NCI-H187 (cell line): ENCODE measurements at places on chromosomes 12 and 14.

GRCh38 chr12:116236148-116236731, 41.3 kb downstream of the MED13L start:
- no peak for DNase-seq

DNA sequence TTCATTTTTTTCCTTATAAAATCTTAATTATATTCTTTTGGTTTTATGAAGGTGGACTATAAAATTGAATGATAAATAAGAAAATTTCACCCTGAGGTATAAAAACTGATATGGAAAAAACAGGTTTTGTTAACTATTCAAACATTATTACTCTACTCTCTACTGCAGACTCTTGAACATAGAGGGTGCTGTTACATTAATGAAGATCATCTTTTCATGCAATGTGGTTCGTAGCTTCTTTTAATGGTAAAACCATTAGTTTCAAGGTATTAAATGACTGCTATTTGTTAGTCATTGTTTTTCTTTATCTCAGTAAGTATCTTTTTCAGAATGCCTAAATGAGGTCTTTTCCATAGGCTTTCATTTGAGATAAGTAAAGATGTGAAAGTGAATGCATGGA, 510.4 kb downstream of the SLC16A7 start:
- DNase-seq: no peak

DNA sequence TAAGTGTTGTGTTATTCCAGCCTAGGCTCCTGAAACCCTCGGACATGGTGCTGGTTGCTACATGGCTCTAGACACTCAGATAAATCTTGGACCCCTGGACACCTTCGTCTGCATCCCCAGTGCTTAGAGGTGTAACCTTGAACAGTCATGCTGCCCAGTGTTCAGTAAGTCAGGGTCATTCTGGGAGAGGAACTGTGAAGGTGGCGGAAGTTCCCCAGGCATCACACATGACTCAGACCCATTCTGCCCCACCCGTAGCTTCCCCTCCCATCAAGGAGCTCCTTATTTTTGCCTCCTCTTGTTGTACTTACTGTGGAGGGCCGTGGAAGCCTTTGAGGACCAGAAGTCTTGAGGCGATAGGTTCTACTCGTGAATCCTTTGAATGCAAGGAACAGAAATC, 18.1 kb upstream of the SSPN start:
- DNase-seq: no peak

GRCh38 chr12:131965073-131965472, 15.3 kb downstream of the EP400 start:
- no peak for DNase-seq
